ENCODE measurements at places on chromosomes 13 and 19. TPM values are rescaled to one million over a fixed set of nuclear protein-coding genes. Genes with fewer than 3 reads are reported as not detected.

PRODH2 gene
- total RNA-seq = not detected

DNA sequence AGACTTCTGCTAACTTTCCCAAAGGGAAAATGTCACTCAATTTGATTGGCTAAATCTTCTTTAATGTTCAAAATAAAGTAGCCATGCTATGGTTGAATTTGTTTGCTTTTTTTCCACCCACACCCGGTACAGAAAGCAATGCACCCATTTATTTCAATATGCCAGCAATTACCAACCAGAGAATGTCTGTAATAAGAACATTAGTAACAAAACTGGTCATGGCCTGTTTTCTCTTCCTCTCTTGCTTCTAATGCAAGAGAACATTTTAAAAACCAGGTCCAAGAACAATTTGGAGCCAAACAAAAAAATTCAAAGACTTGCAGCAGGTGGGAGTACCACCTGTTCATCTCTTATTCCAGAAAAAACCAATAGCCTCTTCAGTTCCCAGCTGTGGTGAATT, 1108.8 kb upstream of the PCDH20 start:
- DNase-seq = no peak

- DNase-seq = peak; percentile 66
Observed at GRCh38 chr13:45807520-45808099, 43.9 kb downstream of the SIAH3 start.

- DNase-seq = no peak
Observed at GRCh38 chr19:47098608-47099007, 15.0 kb downstream of the ZC3H4 start.

GRCh38 chr13:26919311-26919710, 158.7 kb upstream of the GPR12 start:
- DNase-seq = no peak

DNA sequence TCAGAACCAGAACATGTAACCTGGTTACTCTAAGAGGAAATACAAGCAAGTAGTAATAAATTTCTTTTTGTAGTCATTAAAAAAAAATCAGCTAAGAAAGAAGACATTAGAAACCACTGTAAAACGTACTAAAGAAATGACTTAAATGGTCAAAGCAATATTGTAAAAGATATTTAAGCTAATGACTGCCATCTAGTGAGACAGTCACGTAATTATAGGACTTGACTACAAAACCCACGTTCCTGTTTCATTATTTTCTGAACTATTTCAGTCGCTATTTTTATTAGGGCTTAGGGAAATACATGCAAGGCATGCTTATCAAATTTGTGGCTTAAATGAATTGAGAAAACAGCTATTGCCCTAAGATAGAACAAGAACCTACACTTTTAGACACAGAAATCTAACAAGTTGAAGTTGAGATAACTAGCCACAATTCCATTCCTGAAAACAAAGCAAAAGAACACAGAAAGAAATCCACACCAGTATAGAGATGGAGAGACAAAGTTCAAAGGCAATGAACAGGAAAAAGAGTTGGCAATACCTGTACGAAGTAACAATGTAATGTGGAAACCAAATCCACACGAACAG, 17.9 kb downstream of the ALG5 start:
- peak; percentile 77 for DNase-seq

- DNase-seq = peak; percentile 69
Observed at GRCh38 chr19:30666301-30666803, 294.2 kb downstream of the ZNF536 start.
